ENCODE measurements at places on chromosomes 4 and X. TPM values are rescaled to one million over a fixed set of nuclear protein-coding genes. Genes with fewer than 3 reads are reported as not detected.

The GPR82 gene
- total RNA-seq = not detected

The UCHL1 gene
- total RNA-seq = 82.9 TPM

The PHEX gene
- 0.85 TPM for total RNA-seq

The PAK3 gene
- total RNA-seq = 0.94 TPM

The RAB41 gene
- not detected for total RNA-seq

The CLDN22 gene
- total RNA-seq = not detected

The AR gene
- 0.75 TPM for total RNA-seq

The GAGE12H gene
- not detected for total RNA-seq

The UCP1 gene
- not detected for total RNA-seq

The ARHGEF6 gene
- 4.8 TPM for total RNA-seq

The PHF8 gene
- 17.9 TPM for total RNA-seq

The GSPT2 gene
- total RNA-seq = 5.2 TPM

The HDAC8 gene
- 30.8 TPM for total RNA-seq

The OSTC gene
- total RNA-seq = 263 TPM

The GAGE2A gene
- not detected for total RNA-seq

The EXOC1L gene
- not detected for total RNA-seq

The MAGEA10 gene
- not detected for total RNA-seq

The SSX7 gene
- not detected for total RNA-seq

The FAT1 gene
- total RNA-seq = 5.4 TPM

The AMOT gene
- total RNA-seq = 2.4 TPM

The NMU gene
- 0.72 TPM for total RNA-seq

The CT47B1 gene
- not detected for total RNA-seq

The S100P gene
- total RNA-seq = not detected

The SLITRK2 gene
- total RNA-seq = not detected

The RHOXF1 gene
- total RNA-seq = not detected

The RNF4 gene
- total RNA-seq = 44.1 TPM

The PAGE2B gene
- not detected for total RNA-seq

The FAM47A gene
- total RNA-seq = not detected

The CENPVL2 gene
- total RNA-seq = not detected

The USP17L17 gene
- not detected for total RNA-seq

The DUX4 gene
- total RNA-seq = not detected

The ZGRF1 gene
- 7.4 TPM for total RNA-seq

The PNMA6F gene
- not detected for total RNA-seq

The MAGEA4 gene
- not detected for total RNA-seq

The HTN1 gene
- not detected for total RNA-seq

The NHSL2 gene
- 21.1 TPM for total RNA-seq

The KLHL4 gene
- total RNA-seq = 32.0 TPM

The REELD1 gene
- not detected for total RNA-seq

The TSPAN6 gene
- 40.5 TPM for total RNA-seq

The FAM241A gene
- 9.7 TPM for total RNA-seq

The GPR173 gene
- 4.0 TPM for total RNA-seq

The SUPT20HL1 gene
- not detected for total RNA-seq

Measured in endothelial cell of coronary artery (primary cell).